Erythroblast (primary cell): ENCODE measurements at places on chromosomes 1 and 21.
A peak's percentile ranks its signal among the peaks of the same experiment; 100 is the strongest.

GRCh38 chr1:51514733-51515132 is 4.3 kb downstream of the EPS15 start:
- DNase-seq = no peak

DNA sequence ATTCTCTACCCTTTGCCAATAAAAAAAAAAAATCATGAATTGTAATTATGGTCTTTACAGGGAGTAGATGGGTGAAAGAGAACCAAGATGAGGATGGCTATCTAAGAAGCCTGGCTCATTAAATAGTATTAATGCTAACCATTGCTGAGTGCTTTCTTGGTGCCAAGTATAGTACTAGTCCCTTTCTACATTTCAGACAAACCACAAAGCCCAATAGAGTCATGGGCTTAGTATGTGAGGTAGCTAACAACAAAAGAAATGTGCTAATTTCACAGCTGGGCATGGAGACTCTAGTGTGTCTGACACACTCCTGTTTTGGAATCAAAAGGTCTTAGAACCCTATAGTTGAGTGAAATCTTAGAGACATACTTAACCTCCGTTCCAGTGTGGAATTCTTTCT is 84.5 kb upstream of the ESRRG start:
- no peak for DNase-seq

DNA sequence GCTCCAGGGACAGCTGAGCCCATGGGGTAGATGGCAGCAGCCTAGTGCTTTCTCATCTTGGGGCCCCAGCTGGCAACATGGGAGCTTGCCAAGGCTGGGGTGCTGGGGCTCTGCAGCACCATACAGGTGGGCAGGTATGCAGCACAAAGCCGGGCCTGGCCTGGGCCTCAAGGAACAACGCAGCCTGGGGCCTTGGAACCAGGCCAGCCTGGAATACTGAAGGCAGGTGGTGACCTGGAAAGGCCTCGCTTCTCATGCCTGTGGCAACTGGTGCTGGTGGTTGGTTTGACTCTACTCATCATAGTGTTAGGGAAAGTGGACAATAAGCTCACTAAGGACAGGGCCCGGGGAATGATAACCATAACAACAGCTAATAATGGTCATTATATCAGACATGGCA is 27.0 kb upstream of the SDHB start:
- no peak for DNase-seq

DNA sequence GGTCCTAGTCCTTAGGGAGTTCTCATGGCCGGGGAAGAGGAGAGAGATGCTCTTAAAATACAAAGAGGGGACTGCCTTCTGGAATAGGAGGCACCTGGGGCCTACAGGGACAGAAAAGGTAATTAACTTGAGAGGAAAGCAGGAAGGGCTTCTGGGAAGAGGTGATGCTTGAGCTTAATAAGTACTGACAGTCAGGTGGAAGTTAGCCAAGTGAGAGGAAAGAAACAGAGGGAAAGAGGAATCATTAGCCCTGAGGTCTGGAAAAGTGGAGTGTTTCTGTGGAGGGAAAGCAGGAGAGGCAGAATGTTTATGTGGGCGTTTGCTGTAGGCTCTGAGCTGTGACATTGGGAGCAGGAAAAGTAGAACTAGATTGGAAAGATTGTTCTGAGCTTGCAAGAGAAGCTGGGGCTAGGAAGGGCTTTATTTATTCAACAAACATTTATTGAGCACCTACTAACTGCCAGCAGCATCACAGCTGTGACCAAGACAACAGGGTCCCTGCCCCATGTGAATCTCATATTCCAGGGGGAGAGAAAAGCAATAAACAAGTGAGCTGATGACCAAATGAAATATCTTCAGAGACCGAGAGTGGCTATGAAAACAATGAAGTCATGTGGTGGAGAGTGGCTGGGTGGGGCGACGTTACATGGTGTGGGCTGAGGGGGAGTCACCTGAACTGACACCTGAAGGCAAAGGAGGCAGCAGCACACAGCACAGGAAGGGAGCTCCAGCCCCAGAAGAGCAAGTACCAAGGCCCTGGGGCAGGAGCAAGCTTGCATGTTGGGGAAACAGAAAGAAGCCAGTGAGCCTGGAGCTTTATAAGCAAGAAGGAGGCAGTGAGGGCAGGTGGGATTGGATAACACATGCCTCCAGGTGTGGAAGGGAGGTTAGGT is 4.4 kb upstream of the FNDC5 start:
- DNase-seq = no peak

DNA sequence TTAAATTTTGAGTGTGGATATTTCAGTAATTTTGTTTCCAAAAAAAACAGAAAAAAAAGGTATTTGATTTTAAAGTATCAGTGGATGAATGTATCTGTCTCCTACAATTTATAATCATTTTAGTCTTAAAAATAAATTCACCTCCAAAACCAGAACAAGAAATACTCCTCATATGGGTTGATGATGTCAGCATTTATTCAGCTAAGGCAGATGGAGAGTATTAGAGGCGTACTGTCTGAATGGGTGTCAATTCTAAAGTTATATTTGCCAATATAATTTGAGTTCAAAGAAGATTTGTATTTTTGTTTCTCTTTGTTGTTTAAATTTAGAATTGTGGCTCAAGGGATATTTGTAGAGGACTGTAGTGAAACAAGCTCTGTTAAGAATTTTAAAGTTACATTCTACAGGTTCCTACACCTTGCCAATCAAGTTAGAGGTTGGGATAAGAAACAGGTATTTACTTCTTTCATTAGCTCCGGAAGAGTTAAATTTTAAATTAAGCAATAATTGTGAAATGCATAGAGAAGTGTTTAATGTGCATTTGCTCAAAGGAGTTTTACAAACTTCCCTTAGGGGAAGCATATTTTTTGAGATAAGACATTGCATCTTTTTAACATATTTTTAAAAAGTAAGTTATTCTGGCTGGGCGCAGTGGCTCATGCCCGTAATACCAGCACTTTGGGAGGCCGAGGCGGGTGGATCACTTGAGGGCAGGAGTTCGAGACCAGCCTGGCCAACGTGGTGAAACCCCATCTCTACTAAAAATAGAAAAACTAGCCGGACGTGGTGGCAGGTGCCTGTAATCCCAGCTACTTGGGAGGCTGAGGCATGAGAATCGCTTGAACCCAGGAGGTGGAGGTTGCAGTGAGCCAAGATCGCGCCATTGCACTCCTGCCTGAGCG is 1.2 kb downstream of the PLA2G4A start:
- DNase-seq = peak; percentile 9
